Stimulated activated CD8-positive, alpha-beta memory T cell treated with anti-CD3 and anti-CD28 coated beads, Interleukin-2, amount 100 ng/mL, for 1 hour (primary cell): ENCODE measurements at places on chromosomes 5 and 9.

DNA sequence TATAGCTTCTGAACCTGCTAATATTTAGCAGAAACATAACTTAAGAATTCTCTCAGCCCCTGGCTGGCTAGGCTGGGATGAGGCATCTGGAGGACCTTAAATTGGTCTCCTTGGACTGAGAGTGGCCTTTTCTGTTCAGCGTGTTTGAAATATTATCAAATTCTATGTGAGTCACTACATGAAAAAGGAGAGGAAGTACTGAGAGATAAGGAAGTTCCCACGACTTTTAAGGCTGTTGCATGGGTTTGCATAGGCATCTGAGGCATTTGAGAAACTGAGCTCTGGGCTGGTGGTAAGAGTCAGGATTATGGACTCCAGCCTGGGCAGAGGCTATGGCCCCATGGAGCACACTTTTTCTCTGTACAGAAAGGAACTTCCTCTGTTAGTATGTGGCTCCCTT lies 816.2 kb upstream of the GRAMD2B start:
- no peak for DNase-seq

- no peak for DNase-seq
Observed at GRCh38 chr5:123105864-123106263, 16.8 kb downstream of the PRDM6 start.

DNA sequence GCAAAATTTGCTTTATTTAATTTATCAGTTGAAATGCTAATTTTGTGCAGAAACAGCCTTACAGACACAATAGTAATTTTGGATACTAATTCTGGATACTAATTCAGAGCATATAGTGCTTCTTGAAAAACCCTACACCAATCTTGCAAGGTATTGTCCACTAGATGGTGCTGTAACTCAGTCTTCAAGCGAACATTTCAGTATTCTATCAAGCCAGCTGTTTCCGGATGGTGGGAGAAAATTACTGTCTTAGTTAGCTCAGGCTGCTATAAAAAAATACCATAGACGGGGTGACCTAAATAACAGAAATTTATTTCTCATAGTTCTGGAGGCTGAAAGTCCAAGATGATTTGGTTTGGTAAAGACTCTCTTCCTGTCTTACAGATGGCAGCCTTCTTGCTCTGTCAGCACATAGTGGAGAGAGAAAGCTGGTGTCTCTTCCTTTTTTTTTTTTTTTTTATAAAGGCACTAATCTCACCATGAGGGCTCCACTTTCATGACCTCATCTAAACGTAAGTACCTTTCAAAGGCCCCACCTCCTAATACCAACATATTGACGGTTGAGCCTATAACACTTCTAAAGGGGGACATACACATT lies 1306.5 kb upstream of the CDH9 start:
- no peak for DNase-seq

DNA sequence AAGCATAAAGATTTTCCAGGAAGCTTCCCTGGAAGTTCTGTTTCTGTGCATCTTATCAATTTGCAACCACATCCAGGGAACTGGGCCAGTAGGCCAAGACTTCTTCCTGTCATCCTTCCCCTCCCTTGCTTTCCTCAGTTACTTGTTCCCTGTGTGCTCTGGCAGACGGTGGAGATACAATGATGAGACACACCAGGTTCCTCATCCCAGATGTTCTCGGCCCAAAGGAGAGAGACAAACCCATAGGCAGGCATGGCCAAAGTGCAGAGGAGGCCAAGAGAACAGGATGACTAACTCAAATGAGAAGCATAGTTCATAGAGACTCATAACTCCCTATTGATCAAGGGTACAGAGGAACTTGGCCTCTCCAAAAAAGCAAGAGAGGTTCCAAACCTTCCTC lies 652.6 kb downstream of the CCDC171 start:
- no peak for DNase-seq

- no peak for DNase-seq
Observed at GRCh38 chr9:19410594-19410993, 1.8 kb downstream of the ACER2 start.

GRCh38 chr5:125581311-125581710 lies 834.9 kb upstream of the ZNF608 start:
- DNase-seq, result no peak
